ENCODE measurements at places on chromosomes 13 and 19.

DNA sequence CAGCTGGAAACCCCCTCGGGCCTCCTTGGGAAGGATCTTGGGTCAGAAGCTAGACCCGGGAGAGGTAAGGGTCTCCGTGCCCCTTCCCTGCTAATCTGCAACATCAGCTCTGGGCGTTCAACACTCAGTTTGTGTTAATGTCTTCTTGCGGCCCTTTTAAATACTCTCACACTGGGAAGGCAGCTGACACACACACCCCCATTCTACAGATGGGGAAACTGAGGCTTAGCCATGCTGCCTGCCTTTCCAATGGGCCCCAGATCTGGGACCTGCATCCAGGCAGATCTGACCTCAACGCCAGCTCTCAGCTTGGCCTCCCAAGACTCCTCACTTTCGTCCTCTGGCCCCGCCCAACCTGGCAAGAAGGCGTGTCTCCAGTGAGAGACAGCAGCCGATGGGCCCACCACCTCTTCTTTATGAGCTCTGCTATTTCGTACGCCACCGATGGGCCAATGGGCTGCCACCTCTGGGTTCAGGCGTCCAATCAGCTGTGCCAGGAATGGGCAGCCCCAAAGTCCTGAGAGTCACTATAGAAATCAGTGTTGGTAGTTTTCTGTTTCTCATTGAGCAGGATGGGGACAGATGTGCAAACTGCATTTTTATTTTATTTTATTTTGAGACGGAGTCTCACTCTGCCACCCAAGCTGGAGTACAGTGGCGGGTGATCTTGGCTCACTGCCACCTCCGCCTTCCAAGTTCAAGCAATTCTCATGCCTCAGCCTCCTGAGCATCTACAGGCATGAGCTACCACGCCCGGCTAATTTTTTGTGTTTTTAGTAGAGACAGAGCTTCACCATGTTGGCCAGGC lies 43.8 kb downstream of the DNM2 start:
- DNase-seq = no peak

DNA sequence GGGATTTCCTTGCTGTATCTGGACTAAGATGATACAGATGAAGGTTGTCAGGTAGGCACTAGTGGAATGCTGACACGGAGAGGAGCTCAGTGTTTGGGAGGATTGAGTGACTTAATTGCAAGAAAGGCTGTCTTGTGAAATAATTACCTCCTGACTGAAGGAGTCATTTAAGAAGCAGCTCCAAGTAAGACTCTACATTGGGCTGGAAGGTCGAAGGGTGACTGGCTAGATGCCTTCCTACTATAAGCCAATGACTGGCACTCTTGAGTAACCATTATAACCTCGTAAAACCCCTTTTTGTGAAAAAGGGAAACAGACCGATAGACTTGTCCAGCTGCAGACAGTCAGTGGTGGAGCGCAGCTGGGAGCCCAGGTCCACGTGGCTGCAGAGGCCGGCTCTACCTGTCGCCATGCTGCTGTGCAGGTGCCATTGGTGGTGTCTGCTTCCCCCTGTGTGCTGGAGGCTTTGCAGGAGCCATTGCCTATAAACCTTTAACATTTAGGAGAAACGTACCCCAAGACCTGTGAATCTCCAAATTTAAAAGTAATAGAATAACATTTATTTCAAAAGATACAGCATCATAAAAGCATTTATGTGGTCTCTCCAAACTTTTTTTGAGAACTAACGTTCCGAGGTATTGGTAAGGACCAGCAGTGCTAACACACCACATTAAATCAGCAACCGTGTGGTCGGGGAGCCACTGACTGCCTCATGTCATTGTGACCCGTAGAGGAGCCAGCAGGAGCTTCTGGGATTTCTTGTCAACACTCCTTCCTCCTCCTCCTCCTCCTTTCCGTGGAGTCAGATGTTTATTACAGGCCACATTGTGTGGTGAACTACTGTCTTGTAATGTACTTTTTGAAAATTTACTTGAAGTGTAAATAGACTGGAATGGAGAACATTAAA lies 80.4 kb upstream of the TEX29 start:
- no peak for DNase-seq

- no peak for DNase-seq
These were observed 37.4 kb downstream of the NAXD start for GRCh38 chr13:110652764-110653163.

GRCh38 chr19:14267224-14267741 lies 61.3 kb upstream of the ADGRL1 start:
- no peak for DNase-seq
